M059J (cell line): ENCODE measurements at places on chromosomes 11 and 22.

DNA sequence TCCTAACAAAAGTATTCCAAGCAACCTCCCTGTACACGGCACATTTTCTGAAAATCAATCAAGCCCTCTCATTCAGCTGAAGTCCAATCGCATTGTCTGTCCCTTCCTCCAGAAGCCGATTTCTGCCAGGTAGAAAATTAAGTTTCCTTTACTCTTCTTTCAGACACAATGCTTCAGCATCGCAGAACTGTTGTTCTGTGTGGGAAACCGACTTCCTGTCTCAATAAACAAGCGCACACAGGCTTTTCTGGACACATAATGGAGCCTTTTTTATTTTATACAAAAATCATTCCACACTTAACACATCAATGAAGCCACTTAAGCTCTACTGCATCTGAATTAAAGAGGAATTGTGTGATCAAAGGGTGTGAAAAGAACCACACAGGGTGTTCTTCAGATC is 75.6 kb downstream of the BLID start:
- peak; percentile 48 for DNase-seq

DNA sequence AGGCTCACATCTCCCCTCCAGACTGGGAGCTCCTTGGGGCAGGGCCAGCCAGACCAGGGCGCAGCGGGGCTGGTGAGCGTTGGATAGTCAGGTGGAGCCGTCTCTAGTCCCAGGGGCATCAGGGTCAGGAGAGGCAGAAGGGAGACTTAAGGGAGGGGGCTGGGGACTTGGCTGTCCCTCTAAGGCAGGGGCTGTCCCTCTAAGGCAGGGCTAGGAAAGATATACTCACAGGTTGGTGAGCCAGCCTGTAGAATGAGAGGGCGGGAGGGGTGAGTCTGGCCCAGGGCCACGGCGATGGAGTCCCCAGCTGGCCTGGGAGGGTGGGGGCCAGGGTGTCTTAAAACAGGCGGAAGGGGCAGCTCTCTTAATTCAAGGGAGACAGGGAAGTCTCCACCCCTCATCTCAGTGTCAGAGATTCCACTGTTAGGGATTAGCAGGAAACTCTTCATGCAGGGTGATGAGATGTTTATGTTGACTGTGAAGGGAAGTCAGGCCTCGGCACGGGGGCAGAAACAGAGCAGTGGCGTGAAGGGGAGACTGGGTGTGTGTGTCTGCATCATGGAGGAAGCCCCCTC is 11.3 kb downstream of the P2RY2 start:
- DNase-seq = no peak

GRCh38 chr11:9639985-9640384 is 23.9 kb upstream of the SWAP70 start:
- no peak for DNase-seq

DNA sequence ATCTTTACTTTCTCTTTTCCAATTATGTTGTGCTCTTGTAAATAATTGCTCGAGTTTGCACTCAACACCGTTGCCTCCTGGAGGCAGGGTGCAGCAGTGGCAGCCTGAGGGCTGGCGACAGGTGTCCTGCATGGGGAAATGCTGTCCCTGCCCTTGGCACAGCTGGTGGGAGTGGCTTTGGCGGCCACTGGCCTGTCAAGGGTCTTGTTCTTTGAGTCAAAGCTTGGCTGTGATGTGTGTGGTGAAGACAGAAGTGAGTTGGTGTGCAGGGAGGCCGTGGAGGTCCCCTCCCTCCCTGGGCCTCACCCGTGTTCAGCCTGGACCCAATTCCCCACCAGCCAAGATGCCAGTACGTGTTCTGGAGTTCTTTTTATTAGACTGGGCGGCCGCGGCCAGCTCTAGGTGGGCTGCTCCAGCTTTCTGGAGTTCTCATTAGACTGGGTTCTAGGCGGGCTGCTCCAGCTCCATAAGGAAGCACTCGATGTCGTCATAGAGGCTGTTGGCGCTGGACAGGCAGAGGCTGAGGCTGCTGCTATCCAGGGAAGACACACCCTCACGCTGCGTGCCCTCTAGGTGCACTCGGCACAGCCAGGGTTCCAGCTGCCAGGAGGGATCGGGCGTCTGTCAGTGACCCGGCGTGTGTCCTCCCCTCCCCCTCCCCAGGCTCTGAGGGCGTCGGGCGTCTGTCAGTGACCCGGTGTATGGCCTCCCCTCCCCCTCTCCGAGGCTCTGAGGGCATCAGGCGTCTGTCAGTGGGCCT is 3.4 kb downstream of the IRF7 start:
- peak; percentile 22 for DNase-seq

- DNase-seq = peak; percentile 96
These were observed 13.7 kb upstream of the ST3GAL4 start for GRCh38 chr11:126341760-126342161.

DNA sequence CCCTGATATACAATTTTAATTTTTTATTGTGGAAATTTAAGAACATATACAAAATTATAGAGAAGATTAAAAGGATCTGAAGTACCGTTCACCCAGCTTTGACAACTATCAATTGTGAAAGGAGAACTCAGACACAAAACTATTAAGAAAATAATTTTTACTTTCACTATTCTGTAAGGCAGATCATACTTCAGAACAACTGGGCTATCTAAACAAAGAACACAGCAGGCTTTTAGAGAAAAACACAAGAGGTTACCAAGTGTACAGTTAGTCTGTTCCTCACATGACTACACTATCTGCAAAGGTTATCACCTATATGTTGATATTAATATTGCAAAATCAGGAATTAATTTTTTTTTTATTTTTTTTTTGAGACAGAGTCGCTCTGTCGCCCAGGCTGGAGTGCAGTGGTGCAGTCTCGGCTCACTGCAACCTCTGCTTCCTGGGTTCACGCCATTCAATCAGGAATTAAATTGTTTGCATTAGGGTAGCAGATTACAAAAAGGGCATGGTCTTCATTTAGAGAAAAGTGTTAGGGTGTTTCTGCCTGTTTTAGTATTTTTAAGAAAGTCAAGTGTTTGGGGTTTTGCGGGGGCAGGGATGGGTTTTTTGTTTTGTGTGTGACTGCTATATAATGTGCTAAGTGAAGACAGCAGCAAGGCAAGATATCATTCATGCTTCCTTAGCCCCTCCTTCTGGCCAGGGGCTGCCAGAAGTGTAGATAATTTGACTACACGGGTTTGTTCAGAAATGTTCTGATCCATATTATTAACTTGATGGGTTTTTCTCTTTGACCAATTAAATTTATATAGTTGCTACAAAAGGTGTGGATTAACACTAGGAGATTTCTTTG is 27.6 kb upstream of the SIK2 start:
- no peak for DNase-seq

DNA sequence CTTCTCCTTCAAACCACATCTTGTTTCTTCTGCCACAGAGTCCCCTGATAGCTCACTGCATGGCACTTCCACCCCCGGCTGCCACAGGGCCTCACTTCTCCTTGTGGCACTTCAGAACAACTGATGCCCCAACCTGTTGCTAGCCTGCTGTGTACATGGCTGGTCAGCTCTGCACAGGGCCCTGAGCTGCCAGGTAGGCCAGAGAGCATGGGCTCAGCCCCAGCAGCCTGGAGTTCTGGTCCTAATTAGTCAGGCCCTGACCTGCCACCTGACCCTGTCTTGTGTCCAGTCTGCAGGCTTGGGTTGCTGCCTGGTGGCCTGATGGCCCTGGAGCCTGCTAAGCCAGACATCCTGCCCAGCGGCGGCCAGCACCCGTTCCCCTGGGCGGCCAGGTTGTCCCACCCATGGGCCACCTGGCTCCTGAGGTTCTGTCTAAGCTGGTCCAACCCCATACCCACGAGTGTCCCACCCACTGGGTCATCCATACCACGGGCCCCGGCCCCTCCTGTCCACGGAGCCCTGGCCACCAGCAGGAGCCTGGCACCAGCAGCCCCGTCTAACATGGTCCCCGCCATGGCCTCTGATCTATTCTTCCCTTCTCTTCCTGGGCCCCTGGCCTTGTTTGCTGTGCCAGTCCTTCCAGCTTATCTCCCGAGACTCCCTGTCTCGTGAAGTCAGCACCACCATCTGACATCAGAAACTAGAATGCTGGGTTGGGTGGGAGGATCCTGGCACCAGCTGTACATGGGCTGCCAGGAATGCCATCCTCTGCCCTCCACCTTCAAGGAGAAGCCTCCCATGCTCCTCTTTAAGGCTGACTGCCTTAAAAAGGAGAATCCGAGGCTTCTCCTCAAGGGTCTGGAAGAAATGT is 3.1 kb upstream of the CERK start:
- no peak for DNase-seq

DNA sequence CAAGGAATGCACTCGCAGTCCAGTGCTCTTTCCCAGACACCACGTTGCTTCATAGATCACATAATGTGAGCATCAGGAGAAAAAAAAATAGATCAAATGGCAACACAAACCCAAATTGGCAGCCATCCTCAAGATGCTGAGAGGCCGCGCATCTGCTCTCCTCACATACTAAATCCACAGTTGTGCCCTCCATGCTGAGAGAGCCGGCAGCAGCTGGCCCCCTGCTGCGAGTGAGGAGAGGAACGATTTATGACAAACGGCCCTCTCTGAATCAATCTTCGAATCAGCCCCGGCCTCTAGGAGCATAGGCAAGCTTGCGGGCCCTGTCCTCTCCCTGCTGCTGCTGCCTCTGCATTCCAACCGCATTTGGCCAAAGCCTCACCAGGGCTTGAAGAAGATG is 159.9 kb upstream of the TENM4 start:
- no peak for DNase-seq

- peak; percentile 11 for DNase-seq
These were observed 92.9 kb downstream of the SLC17A6 start for GRCh38 chr11:22431106-22431505.

GRCh38 chr11:86717817-86718501 is 45.5 kb upstream of the ME3 start:
- DNase-seq = peak; percentile 34

DNA sequence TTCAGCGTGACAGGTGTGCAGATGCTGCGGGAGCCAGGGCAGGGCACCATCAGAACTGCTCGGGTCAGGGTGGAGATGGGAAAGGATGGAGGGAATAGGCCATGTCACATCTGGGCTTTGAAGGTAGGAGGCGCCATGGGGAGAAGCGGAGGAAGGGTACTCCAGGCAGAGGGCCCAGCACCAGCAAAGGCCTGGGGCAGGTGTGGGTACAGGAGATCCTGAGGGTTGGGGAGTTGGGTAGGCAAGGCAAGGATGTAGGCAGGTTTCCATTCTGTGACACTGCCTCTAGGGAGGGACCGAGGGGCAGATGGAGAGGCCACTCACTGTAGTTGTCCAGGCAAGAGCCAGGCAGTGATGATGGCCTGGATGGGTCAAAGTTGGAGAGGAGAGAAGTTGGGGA is 8.5 kb downstream of the EMID1 start:
- no peak for DNase-seq

DNA sequence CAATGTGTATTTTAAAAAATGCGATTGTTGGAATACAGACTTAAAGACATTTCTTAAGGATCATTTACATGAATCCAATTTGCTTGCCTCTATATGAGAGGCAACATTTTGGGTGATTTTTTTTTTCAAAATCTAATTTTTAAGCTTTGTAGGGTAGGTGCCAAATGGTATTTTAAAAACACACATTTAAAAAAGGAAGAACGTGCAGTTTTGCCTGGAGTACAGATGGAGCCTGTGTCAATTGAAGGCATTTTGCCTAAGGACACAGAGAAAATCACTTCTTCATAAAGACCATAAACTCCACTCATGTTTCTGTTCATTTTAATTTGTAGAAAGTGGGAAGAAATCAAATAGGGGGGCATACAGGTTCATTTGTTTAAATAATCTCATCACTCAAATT is 91.3 kb downstream of the BDNF start:
- DNase-seq = no peak

DNA sequence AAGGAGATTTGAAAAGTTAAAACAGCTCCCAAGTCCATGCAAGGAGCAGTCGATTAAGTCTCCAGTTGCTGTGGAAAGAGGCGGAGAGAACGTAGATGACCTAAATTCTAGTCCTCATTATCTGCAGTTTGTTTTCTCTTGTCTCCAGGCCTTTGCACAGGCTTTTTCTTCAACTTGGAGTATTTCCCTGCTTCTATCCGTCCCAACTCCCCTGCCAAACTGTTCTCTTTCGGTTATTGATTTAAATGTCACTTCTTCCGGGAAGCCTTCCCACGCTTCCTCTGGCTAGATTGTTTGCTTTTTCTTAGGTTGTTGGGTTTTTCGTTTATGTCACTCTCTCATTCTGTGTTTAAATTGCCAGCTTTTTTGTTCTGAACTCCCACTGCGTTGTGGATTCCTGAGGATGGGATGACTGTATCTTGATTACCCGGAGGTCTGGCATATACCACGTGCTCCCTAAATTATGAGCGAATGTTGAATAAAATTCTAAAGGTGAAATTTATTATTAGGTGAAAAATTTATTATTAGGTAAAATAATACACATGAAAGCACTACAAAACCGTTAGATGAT is 463 bp downstream of the TMEM126B start:
- DNase-seq = no peak

DNA sequence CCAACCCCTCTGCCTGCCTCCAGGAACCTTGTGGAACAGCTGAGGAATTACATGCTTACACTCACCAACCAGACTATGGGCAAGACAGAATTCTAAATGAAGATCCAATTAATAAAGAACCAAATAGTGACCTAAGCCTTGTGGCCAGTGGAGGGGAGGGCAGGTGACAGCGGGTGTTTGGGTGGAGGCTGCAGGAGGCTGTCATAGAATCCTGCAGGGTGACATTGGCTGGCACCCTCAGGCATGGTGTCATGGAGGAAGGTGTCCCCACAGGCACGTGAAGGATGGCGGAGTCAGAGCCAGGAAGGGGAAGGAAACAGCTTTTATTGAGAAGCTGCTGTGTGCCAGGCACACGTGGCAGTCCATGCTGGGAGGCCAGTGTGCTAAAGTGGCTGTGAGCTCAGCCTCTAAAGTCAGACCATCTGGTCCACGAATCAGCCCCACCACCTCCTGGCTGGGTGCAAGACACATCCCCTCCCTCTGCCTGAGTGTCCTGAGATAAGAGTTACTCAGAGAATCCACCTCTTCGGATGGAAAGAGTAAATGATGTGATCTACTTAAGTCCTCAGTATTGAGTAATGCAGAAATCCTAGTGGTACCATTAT is 8.7 kb downstream of the MYO18B start:
- no peak for DNase-seq

DNA sequence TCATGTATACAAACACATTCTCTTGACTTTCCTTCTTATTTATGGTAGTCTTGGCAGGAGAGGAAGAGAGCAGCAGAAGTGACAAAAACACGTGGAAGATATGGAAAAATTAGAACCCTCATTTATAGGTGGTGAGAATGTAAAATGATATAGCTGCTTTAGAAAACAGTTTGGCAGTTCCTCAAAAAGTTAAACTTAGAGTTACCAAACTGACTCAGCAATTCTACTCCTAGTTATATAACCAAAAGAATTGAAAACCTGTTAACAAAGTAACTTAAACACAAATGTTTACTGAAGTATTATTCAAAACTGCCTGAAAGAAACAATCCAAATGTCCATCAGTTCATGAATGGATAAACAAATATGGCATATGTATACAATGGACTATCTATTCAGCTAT is 16.8 kb downstream of the NUCB2 start:
- DNase-seq = no peak

- no peak for DNase-seq
These were observed 179.1 kb upstream of the E2F8 start for GRCh38 chr11:19419808-19420207.
